ENCODE measurements at places on chromosomes 3 and 15.

GRCh38 chr15:57596978-57597377, 5.3 kb downstream of the MYZAP start:
- peak; percentile 43 for DNase-seq

DNA sequence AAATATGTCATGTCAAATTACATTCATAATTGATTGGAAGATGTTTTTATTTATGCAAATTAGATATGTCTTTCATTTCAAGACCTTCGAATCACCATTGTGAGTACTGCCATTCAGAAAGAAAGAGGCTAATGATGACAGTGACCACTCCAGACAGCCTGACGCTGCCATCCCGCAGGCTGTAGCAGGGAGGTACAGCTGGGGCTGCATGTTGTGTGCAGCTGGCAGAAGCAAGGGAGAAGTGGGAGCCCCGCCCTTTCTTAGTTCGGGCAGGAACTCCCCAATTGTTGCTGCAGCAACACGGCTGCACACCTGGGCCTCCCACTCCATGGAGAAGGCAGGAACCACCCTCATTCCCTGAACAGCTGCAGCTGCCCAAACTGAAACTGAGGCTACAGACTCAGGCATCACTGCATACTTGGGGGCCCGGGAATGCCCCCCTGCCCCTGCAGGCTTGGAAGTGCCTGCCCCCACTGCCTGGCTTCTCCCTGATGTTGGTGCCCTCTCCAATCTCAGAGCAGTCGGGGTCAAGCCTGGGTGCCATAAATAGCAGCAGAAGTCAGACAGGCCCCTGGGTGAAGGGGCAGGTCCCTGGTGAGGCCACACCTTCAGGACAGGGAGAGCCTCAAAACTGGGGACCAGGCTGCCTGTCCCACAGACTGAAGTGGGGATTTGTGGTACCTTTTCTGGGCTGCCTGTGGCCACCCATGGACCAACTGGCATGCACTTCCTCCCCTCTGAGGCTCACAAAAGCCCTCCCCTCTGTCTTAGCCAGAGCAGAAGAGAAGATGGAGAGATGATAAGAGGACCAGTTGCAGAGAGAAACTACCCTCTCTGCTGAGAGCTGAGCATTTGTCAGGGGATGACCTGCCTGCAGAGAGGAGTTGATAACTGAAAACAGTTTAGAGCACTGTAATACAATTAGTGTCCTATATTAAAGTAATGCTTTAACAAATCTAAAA, 964.6 kb downstream of the SI start:
- no peak for DNase-seq

DNA sequence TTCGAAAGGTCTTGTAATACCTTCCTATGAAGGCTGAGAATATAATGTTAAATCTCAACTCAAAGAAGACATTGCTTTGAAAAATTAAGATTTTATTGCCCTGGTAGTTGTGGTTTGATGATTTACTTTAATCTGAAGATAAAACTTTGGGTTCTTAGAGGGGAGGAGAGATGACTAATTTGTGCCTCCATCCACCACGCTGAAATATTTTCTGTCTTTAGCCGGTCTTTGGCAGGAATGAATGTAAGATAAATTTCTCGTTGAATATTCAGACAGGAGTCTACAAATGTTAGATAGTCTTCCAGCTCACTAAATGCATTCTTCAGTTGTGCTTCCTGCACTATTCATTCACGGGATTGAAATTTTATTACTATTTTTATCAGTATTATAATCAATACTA, 844.3 kb upstream of the NR2F2 start:
- no peak for DNase-seq

DNA sequence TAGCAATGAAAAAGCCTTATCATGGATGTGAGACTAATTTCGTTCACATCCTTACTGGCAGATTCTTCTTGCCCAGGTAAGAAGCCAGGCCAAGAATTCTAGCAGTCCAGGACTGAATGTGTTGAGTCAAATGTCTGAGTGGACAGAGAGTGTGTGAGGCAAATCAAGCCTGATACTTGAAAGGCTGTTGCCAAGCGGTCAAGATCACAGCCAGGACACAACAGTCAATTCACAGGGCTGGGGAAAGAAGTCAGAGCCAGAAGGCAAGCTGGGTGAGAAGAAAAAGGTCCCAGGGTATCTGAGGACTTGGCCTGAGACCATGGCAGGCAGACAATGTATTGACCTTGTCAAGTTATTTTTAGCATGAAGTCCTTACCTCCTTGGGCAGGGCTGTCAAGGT, 301.3 kb downstream of the ZNF385D start:
- no peak for DNase-seq

DNA sequence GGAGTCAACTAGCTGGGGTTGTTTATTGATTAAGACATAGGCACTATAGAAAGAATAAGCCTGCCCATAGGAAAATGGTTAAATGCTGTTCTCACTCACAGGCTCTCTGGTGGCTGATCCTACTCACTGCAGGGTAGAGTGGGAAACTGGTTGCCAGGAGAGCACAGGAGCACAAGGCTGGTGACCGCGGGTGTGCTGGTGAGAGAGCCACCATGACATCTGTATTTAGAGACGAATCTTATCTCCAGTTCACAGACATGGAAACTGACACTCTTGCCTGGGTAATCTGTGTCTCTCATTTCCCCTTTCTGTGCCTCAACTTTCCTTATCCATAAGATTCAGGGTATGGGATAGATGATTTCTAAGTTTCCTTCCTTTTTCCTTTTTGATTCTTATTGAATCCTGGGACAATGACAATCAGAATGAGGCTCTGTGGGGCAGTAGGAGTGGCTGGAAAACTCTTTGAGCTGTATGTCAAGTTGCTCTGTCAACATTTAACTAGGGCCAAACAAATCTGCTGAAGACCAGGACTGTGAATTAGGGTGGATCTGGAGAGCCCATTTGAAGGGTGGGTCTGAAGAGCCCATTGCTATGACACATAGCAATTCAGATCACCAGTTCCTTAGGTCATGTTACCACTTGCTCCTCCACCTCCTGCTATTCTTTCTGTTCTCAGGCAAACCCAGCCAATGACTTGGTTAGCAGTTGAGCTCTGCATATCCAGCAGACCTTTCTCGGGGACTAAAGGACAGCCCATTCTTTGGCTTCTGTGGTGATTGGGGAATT, 286.1 kb upstream of the TBL1XR1 start:
- DNase-seq = no peak

DNA sequence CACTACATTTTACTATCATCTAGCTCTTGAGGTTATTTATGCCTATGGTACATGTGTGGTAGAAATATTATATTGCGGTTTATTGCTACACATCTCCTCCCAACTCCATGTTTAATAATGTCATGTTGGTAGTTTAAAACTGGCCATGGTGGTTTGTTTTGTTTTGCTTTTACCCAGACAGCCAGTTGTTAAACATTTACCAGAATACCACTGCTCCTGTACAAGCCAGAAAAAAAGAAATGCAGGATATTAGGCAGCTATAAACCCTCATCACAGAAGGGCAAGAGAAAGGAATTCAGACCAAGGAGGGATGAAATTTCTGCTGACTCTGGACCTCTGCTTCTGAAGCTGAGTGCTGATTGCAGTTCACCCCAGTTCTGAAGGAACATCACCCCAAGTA, 451.8 kb upstream of the IL12A start:
- DNase-seq = no peak

DNA sequence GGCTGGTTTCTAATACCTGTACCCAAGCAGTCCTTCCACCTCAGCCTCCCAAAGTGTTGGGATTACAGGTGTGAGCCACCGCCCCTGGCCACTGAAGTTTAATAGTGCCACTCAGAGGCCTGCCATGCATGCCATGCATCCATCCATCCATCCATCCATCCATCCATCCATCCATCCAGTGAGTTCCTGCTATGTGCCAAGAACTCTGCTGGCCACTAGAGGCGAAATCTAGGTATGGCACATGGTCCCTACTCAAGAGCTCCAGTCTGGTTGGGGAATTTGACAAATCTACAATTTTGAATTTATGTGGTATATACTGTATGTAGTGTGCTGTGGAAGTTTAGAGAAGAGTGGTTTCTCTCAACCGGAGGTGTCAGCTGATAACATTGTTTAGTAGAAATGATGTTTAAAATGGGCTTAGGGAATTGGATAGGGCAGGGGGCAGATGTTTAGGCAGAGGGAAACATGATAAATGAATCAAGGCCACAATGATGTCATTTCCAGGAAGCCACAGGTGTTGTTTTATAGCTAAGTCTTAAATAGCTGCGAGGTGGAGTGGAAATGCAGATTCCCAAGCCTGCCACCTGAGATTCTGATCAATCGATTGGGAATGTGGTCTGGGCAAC, 384.4 kb upstream of the C2CD4B start:
- DNase-seq = no peak

- no peak for DNase-seq
These were observed 131.5 kb downstream of the TGFBR2 start for GRCh38 chr3:30737743-30738499.

DNA sequence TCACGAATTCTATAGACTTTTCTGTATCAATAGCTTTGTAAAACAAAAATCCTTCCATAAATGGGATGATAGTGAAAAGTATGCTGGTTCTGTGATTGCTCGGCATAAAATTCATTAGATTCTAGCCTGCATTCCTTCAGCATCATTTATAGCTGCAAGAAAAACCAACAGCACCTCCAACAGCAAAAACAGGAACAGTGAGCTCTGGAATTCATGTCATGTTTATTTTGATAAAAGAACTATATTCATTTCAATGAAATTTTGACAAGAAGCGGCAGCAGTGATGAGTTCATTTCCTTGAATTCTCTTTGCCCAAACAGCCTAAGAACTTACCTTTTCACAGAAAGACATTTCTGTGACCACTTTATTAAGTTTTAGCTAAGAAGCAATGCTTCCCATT, 515.2 kb upstream of the CCDC54 start:
- peak; percentile 65 for DNase-seq

GRCh38 chr3:43399034-43399433, 112.7 kb downstream of the SNRK start:
- DNase-seq = no peak

GRCh38 chr15:82040862-82041261, 5.0 kb downstream of the MEX3B start:
- no peak for DNase-seq

GRCh38 chr3:69458803-69459365, 73.0 kb upstream of the FRMD4B start:
- DNase-seq = no peak

GRCh38 chr3:155325263-155325835, 31.9 kb upstream of the STRIT1 start:
- DNase-seq = no peak

DNA sequence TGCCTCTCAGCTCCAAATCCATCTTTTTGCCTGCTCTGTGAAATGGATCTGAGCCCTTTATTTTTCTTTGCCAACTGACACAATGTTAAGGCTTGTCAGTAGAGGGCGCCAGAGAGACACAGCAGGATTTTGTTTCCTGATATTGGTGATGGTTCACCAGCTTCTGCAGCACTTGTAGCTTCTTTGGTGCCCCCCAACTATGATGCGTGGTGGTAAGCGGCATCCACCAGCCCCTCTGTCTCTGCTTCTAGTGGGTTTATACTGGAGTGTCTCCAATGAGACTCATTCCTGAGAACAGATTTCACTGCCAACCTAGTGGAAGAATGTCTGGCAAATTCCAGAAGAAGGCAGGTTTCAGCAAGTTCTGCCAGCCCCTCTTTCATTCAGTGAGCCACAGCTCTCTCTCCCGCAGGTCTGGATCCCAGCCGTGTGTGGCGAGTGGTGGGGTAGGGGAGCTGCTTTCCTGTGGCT, 471.9 kb upstream of the FRG2C start:
- peak; percentile 39 for DNase-seq

- no peak for DNase-seq
These were observed 9.3 kb downstream of the BAHD1 start for GRCh38 chr15:40450047-40450446.

DNA sequence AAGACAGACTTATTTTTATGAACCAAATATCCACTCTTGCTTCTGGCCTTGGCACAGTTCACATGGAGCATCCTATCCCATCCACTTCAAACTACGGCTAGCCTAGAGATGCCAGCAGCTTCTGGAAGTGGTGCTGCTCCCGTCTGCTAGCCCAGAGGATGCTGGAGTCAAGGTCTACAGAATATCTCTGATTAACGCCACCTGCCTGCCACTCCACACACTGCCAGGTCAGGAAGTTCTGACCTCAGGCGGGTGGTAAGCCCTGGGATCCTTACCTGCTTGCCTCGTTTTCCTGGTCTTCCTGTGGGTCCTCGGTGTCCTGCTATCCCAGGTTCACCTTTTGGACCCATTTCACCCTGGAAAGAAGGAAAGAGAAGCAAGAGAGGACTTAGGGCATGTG, 42.9 kb downstream of the EAF1 start:
- no peak for DNase-seq

- peak; percentile 77 for DNase-seq
These were observed 15.6 kb upstream of the MAGEF1 start for GRCh38 chr3:184727357-184728009.

- DNase-seq = no peak
These were observed 4.9 kb upstream of the LOXL1 start for GRCh38 chr15:73921254-73921925.

DNA sequence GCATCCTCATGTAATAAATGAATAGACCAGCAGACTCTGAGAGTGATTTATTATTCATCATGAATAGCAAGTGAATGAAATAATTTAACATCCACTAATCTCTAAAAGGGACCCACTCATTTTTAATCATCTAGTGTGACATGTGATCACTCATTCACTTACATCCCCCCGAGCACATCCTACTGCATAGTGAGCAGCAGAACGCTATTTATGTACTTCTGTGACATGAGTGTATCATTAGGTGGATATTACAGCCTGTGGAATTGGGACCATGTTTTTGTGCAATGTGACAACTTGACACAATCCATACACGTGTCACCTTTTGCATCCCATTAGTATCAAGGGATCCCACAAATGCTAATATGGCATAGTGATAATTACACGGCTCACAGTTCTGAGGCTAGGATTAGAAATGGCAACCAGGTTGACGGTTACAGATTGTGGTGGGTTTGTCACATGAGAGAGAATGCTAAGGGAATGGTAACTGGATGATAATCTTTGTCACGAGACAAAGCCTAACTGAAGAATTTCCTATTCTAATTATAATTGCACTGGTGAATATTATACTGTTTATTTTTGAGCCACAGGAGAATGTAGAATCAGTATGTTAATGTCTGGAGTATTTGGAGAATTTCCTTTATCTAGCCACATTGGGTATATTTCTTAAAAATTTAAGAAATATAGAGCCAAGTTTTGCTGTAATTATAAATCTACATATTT, 595.2 kb upstream of the TBL1XR1 start:
- no peak for DNase-seq

GRCh38 chr3:81105206-81105605, 656.2 kb downstream of the GBE1 start:
- DNase-seq = no peak

- no peak for DNase-seq
These were observed 78.2 kb downstream of the CMSS1 start for GRCh38 chr3:99895703-99896441.

DNA sequence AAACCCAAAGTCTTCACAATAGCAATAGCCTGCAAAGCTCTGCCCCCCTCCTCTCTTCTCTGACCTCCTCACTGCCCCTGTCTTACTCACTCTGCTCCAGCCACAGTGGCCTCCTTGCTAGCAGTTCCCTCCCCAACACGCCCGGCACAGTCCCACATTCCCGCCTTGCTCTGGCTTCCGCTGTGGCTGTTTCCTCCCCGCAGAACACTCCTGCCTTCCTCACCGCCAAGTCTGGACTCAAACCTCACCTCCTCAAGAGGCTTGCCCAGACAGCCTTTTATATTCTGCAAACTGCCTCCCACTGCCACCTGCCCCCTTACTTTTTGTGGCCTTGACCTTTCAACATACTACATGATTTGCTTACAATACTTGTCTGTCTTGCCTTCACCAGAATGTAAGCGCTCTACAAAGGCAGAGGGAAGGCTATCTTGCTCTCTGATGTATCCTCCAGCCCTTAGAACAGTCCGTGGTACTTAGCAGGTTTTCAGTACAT, 406 bp upstream of the MPI start:
- peak; percentile 74 for DNase-seq
